ENCODE measurements at places on chromosomes 2 and 18. TPM values are rescaled to one million over a fixed set of nuclear protein-coding genes. Genes with fewer than 3 reads are reported as not detected.

- peak; percentile 1 for DNase-seq
Observed at GRCh38 chr2:72103690-72104089, 44.0 kb downstream of the CYP26B1 start.

- no peak for DNase-seq
Observed at GRCh38 chr2:152386266-152386665, 51.3 kb downstream of the FMNL2 start.

The LONRF2 gene
- 0.17 TPM for total RNA-seq

- DNase-seq = no peak
Observed at GRCh38 chr18:57916684-57917083, 113.6 kb upstream of the ATP8B1 start.

DNA sequence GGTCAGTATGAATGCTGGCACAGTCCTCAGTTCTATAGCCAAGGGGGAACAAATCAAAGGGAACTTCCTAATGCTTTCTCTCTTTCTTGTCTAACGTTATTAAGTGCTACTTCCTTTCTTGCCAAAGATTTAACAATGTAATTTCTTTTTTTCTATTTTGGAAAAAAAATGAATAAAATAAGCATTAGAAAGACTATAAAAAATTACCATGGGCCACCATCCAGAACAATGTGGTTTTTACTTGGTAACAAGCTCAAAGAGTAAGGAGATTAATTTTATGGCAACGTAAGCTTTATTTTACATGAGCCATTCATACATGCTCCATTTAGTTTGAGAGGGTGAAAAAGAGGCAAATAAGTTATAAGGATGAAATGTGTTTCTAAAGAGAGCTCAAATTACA is 40.1 kb downstream of the SERPINE2 start:
- no peak for DNase-seq

The REG3A gene
- 0.32 TPM for total RNA-seq

DNA sequence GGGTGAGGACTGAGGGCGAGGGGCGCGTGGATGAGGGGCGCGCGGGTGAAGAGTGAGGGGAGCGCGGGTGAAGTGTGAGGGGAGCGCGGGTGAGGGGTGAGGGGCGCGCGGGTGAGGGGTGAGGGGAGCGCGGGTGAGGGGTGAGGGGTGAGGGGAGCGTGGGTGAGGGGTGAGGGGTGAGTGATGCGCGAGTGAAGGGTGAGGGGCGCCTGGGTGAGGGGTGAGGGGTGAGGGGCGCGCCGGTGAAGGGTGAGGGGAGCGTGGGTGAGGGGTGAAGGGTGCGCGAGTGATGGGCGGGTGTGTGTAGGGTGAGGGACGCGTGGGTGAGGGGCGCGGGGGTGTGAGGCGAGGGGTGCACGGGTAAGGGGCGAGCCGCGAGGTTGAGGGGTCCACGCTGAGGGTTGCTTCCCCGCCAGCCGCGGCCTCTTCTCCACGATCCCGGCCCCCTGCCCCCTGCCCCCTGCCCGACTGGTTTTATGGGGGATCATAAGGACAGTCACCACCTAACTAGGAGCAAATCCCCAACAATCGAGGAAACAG is 1.1 kb upstream of the SLC66A2 start:
- no peak for DNase-seq

The SOX11 gene
- total RNA-seq = 0.35 TPM

The IL1R2 gene
- total RNA-seq = 50.1 TPM

DNA sequence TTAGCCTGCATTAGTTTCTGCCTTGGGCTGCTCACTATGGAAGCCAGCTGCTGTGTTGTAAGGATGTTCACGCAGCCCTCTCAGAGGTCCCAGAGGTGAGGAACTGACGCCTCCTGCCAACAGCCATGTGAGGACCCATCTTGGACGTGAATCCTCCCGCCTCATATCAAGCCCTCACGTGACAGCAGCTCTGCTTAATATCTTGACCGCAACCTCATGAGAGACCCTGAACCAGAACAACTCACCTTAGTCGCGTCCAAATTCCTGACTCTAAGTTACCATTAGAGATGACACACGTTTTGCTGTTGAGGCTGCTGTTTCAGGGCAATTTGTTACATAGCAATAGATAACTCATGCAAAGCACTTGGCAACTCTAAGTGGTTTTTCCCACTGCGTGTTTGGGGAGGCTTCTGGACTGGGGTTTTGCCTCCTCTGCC is 97.7 kb downstream of the TMEM17 start:
- DNase-seq = no peak

- DNase-seq = no peak
Observed at GRCh38 chr18:24064391-24065100, 50.0 kb downstream of the TTC39C start.

The ZNF804A gene
- total RNA-seq = 0.13 TPM

GRCh38 chr2:127642706-127643438 is 3.1 kb upstream of the GPR17 start:
- DNase-seq = no peak

DNA sequence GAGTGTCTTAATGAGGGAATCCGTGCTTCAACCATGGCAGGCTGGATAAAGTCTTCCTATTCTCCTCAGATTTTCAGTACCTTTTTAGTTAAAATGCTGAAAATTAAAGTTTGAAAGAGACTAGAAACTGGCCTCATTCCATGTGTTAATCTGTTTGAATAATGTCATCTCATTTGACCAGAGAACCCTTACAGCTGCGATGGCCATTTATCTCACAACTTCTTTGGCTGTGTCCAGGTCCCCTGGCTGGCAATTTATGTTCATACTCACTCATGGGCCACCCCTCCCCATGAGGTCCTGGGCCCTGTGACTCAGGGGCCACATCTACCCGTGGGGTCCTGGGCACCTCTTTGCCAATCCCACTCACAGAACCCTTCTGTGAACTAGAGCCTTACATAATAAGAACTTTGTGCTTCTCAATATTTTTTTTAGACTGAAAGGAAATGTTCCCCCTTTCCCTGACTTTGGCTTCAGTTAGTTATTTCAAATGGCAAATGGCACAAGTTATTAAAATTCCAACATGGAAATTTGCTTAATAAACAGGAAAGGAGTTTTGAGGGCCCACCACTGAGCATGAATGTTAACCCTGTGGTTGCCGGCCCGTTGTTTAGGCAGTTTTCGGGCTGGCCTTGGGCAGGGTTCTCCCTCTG is 134.6 kb downstream of the UXS1 start:
- DNase-seq = no peak

The GPAT2 gene
- total RNA-seq = 6.6 TPM

The CNDP1 gene
- not detected for total RNA-seq

The MARCO gene
- total RNA-seq = 3.7 TPM

All from colonic mucosa (tissue), 4 donors.